ENCODE measurements at places on chromosomes 4 and X.

- no peak for DNase-seq
Observed at GRCh38 chrX:13923289-13923688, 106.4 kb upstream of the GPM6B start.

DNA sequence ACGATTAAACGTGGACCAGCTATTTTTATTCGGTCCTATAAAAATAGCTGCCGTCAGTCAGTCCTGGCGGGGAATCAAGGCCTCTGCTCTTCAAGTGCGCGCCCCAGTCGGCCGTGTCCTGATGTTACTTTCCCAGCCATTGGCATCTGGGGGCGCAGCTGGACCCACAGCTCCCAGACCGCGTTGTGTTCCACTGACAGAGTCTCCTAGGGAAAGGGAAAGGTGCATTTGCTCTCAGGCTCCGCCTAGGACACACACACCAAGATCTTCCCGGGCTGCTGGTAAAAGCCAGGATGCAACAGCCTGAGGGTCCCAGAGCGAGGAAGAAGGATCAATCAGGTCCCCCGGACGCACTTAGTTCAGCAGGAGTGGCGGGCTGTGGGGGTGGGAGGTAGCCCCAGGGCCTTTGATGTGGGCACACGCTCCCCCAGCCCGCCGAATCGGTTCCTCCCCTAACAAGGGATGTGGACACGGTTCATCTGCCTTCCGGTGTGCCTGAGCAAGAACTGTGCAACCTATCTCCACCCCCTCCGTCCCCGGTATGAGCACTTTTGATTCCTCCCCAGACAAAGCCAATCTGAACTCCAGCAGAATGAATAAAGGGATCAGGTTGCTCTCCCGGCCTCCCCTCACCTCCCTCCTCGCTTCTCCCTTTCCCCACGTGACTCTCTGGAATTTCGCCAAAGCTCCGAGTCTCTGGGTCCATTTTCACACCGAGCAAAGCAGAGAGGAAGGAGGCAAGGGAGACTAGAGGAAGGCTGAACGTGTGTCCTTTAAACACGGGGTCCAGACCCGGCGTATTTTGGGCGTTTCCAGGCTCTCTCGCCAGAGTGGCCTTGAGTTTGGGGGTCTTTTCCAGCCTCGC, 626 bp upstream of the FRAS1 start:
- no peak for DNase-seq

- no peak for DNase-seq
Observed at GRCh38 chrX:79268788-79269187, 98.3 kb downstream of the ITM2A start.

- DNase-seq = no peak
Observed at GRCh38 chrX:141220342-141221008, 21.8 kb downstream of the SPANXC start.

- DNase-seq = no peak
Observed at GRCh38 chrX:118221733-118222132, 105.1 kb upstream of the KLHL13 start.

GRCh38 chr4:102438396-102439235, 62.5 kb upstream of the NFKB1 start:
- DNase-seq = no peak

DNA sequence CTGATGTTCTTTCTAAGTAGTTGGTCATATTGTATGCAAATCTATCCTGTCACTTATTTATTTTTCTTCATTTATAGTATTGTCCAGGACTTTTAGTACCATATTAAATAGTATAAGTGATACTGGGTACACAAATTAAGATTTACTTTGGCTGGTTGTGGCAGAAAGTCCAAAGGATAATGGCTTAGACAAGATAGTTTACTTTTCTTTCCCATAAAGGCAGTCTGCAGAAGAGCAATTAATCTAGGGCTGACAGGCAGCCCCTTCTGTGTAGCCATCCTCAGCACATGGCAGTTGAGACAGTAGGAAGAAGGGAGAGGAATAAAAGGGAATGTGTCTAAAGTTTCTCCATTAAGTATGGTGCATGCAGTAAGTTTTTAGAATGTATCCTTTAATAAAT, 6.4 kb downstream of the RBM10 start:
- no peak for DNase-seq

GRCh38 chr4:1767770-1768366, 25.2 kb upstream of the FGFR3 start:
- no peak for DNase-seq

- DNase-seq = no peak
Observed at GRCh38 chr4:61493470-61493869, 293.3 kb downstream of the ADGRL3 start.

- DNase-seq = no peak
Observed at GRCh38 chrX:115589419-115589818, 28.4 kb downstream of the PLS3 start.

GRCh38 chrX:113522814-113523213, 682.2 kb upstream of the AMOT start:
- no peak for DNase-seq

GRCh38 chr4:112245383-112245782, 13.8 kb downstream of the AP1AR start:
- no peak for DNase-seq

DNA sequence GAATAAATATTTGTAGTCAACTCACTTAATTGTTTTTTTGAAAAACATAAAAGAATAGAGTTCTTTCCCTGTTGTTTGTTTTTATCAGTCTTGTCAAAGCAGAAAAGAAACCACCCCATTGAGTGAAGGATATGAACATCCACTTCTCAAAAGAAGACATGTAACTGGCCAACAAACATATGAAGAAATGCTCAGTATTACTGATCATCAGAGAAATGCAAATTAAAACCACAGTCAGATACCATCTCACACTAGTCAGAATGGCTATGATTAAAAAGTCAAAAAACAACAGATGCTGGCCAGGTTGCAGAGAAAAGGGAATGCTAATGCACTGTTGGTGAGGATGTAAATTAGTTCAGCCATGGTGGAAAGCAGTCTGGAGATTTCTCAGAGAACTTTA, 326.1 kb upstream of the EMCN start:
- DNase-seq = no peak

DNA sequence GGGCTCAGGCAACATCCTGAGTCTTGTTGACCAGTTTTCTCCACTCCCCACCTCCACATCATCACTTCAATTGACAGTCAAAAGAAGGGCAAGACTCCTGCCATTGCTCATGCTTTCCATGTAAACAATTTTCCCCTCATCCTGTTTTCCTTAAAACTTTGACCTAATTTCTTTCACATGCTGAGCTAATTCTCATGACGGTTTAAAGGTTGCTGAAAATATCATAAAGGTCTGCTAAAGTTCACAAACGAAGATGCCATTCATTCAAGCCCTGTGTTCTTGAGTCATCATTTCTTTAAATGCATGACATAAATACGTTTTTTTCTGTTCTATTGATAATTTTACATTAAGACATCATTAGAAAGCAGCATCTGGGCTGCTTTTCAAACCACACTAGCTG, 353.9 kb downstream of the NKX6-1 start:
- DNase-seq = no peak

GRCh38 chr4:55356991-55357461, 11.0 kb downstream of the SRD5A3 start:
- no peak for DNase-seq

- no peak for DNase-seq
Observed at GRCh38 chr4:7424553-7425111, 10.1 kb downstream of the PSAPL1 start.

GRCh38 chrX:138006180-138006579, 440.3 kb downstream of the ZIC3 start:
- no peak for DNase-seq

DNA sequence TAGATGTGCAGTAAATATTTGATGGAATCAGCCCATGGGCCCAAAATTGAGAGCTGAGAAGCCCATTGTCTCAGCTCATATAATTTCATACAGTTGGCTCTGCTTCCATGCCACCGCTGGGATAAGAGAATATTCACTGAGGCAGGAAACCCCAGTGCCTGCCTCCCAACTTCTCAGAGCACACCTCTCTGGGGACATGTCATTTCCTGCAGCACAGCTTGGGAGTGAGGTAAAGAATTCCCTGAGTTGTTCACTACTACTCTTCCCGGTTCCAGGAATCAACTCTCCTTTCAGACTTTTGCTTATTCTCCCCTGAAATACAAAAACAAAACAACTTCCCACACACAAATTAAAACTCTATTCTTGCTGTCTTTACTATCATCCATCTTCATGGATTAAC, 389.3 kb downstream of the MAPK10 start:
- DNase-seq = no peak

DNA sequence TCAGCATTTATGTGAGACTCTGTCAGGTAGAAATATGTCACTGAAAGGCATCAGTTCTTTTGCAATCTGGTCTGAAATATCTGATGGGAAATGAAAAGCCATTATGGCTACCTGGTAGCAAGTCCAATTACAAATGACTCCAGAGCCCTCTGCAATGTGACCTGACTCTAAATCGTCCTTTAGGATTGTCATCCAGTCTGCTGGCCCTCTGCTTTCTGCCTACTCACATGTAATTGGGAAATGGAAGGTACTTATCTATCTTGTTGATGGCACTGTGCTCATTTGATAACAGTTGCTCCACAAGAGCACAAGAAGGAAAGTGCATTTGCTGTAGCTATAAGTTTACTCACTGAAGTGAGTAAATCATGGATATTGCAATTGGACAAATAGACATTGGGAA, 799.8 kb downstream of the RAPGEF2 start:
- no peak for DNase-seq

DNA sequence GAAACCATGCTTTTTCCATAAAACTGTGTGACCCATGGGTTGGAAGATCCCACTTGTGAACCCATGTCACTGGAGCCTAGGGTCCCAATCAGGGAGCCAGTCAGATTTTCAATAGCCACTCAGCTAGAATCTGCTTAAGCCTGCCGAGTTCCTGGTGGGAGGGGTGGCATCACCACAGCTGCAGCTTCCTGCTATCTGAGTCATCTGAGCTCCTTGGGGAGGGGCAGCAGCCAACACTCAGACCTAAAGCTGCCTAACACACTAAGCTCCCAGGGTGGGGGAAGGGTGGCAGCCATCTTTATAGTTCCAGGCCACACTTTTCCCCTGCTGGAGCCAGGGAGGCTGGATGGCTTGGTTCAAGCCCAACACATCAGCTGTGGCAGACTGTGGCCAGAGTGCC, 350.1 kb downstream of the C4orf33 start:
- no peak for DNase-seq

- DNase-seq = no peak
Observed at GRCh38 chrX:134603806-134604700, 54.2 kb downstream of the PLAC1 start.

DNA sequence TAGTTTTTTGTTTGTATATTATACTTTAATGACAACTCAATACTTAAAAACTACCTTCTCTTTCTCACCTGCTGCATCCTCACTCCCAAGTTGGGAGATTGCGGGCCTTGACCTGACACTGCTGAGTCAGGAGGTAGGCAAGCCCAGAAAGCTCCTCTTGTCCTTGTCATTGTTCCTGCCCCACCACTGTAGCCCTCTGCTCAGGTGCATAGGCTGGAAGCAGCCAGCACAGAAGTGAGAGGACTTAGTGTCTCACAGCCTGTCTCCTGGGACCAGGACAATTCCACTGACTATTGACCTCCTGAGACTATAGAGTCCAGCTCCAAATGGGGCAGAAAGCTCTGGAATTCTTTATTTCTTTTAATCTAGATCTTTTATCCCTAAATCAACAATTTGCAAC, 123.5 kb upstream of the NDP start:
- DNase-seq = no peak

- no peak for DNase-seq
Observed at GRCh38 chrX:107630031-107630689, 1.9 kb downstream of the PRPS1 start.

GRCh38 chr4:169179609-169180521, 90.9 kb downstream of the SH3RF1 start:
- no peak for DNase-seq

DNA sequence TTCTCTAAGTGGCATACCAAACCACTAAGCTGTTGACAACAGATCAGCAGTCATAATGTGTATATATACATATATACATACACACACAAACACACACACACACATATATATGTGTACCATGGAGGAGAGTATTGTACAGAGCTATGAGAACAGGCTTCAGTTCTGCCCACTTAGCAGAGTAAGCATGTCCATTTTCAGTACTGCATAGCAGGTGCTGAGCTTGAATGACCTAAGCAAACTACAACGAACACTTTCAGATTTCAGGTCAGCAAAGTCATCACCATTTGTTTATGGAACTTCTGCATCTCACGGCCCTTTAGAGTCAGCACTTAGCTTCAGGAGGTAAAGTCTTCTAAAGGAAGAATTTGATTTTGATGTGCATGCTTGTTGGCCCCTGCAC, 735.8 kb upstream of the ATOH1 start:
- DNase-seq = no peak

- DNase-seq = no peak
Observed at GRCh38 chrX:5971300-5971699, 257.4 kb downstream of the NLGN4X start.

GRCh38 chrX:36803151-36803550, 205.0 kb upstream of the FAM47C start:
- no peak for DNase-seq

DNA sequence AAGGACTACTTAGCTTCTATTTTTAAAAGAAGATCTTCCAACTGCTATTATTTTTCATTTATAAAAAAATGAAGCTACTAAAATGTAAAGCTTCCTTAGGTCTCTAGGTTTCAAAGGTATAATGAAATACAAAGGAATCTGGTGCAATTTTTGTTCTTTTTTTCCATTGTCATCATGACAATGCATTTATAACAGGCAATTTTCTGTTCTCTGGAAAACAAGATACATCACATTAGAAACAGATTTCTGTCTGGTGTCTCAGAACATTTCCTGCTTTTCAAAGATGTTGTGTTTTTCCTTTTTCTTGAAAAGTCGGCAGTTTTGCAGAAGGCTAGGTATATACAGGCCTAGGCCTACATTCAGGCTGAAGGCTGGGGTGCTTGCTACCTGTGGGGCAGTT, 63.6 kb upstream of the ATP8A1 start:
- DNase-seq = no peak

GRCh38 chr4:111602848-111603247, 542.4 kb upstream of the FAM241A start:
- DNase-seq = no peak

GRCh38 chr4:103996637-103997036, 276.9 kb upstream of the TACR3 start:
- no peak for DNase-seq

GRCh38 chr4:99082192-99082591, 6.4 kb downstream of the ADH5 start:
- no peak for DNase-seq

GRCh38 chr4:162341533-162341932, 177.7 kb upstream of the FSTL5 start:
- no peak for DNase-seq

DNA sequence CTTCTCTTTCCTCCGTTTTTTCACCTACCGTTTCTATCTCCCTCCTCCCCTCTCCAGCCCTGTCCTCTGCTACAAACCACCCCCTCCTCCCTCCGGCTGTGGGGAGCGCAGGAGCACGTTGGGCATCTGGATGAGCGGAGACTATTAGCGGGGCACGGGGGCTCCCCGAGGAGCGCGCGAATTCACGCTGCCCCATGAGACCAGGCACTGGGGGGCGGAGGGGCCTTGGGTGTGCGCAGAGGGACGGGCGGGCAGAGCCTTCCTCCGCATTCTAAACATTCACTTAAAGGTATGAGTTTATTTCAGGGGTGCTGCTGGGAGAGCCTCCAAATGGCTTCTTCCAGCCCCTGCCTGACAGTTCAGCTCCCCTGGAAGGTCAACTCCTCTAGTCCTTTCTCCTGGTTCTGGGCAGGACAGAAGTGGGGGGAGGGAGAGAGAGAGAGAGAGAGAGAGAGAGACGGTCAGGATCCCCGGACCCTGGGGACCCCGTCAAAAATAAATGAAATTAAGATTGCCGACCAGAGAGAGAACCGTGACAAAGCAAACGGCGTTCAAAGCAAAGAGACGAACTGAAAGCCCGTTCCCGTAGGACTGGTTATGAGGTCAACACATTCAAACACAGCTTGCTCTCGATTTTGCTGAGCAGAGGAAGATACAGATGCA, 5.0 kb downstream of the SHOX start:
- no peak for DNase-seq

Data from activated gamma-delta T cell (primary cell).